ENCODE measurements at places on chromosomes 1 and 21.

- no peak for DNase-seq
Measured at GRCh38 chr1:77672374-77672773, 10.1 kb downstream of the ZZZ3 start.

DNA sequence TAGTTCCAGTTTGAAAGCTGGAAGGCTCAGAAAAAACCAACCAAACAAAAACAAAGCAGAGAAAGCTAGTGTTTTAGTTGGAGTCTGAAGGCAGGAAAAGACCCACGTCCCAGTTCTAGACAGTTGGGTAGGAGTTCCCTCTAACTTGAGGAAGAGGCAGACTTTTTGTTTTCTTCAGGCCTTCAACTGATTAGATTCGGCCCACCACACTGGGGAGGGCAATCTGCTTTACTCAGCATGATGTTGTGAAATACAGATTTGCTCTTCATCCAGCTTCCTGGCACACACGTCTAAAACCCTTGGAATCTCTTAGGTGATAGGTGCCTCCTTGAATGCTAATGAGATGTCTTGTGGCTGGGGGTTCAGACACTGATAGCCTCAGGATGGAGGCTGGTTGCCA, 49.1 kb upstream of the CSF3R start:
- no peak for DNase-seq

DNA sequence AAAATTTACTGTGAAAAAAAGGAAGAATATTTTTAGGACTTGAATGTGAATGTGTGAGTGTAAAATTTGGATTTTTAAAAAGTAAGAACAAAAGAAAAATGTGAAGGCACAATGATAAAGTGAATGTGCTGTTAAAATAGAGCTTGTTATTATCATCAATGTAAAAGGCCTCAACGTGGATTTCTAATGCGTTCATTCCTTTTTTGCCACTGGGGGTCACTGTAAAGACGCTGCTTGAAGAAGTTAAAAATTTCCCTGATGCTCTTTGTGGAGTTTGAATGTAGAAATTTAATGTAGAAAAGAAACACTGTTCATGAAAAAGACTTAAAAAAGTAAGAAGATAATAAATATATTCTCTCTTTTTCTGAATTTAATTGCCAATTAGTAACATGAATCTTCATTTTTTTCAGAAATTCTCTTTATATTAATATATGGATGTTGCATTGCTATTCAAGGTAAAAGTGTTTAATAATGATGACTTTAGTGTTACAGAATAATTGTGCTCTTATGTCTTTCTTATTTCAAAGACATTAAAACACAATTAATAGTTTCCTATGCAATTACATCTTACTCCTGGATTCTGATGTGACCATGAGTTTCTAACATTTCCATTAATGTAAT, 161.5 kb downstream of the DNM3 start:
- DNase-seq, result peak; percentile 54

DNA sequence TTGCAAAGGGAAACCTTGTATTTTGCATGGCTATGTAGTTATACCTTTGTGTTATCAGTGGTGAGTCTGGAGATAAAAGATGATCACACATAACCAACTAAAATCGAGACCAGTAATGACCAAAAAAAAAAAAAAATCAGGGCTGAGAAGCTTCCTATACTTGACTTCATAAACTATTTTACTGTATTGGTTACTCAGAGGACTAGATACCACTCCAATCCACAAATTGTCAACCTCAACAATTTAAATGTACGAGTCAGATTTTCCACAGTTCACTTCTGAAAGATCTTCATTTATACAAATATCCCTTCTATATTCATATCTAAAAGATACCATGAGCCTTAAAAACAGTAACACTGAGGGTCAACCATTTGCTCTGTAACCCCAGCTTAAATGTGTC, 71.7 kb downstream of the NRIP1 start:
- no peak for DNase-seq

- no peak for DNase-seq
Measured at GRCh38 chr1:226052061-226052460, 10.5 kb upstream of the H3-3A start.

DNA sequence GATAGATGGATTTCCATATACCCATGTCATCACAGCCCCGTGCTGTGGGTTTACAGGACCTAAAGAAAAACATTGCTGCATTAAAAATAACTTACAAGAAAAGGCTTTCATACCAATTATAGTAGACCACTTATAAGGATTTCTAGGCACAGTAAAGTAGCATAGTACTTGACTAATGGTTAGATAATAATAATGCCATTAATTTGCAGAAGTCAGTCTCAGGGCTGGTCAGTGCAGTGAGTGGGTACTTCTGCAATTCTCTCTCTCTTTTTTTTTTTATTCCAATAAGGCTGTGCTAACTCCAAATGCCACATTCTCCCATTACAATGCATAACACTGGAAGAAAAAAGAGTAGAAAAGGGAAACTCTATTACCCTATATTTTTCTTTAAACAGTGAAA, 73.1 kb upstream of the TMPRSS15 start:
- DNase-seq, result no peak

DNA sequence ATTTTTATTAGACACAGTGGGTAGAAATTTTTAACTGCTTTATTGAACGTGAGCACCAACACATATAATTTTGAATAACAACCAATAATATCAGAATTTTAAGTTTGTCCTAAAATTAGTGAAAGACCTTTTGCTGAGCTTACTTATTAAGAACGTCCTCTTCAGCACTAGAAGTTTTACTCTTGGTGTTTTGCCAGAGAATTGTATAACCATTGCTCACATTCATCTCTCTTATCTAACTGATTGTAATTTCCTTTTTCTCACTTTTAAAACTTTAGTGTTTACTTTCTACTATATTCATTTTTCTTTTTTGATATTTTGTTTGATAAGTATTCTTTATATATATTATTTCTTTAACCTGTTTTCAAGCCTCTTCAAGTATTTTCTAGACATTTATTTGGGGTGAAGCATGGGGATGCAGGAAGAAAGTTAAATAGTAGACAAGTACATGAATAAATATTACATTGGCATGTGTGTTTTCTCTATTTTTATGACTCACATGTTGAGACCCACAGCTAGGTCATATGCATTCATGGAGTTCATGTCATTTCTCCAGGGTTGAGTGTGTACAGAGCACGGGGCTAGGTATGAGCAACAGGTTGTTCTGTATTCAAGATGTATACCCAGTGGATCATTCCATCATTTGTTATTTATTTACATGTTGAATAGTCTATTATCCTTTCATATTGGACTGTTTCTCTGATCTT, 90.6 kb downstream of the ATP6V1G3 start:
- no peak for DNase-seq

- DNase-seq, result no peak
Measured at GRCh38 chr1:70906800-70907199, 140.8 kb downstream of the PTGER3 start.

GRCh38 chr1:168136709-168137514, at the start of gene GPR161:
Gene GPR161 (minus strand): TSS chr1:168136930. CDS start chr1:168104850, 32,080 bp downstream.
- peak; percentile 23 for DNase-seq

DNA sequence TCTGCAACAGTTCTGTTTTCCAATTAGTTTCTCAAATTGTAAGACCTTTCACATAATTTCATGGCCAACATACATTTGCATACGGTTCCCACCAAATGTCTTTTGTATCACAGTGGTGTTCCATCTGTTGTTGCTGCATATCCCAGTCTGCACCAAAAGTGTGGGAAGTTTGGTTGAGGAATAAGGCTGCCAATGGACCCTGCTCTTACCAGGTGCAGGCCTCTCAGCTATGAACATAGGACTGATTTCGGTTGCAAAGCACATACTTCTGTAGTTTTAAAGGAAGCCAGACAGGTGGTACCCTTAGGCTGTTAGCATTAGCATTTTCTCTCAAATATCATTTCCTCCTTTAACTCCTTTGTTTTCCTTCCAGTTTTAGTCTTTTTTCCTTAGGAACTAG, 33.8 kb downstream of the ADGRL4 start:
- DNase-seq, result no peak

- DNase-seq, result no peak
Measured at GRCh38 chr1:117501281-117501680, 104.6 kb upstream of the TENT5C start.

DNA sequence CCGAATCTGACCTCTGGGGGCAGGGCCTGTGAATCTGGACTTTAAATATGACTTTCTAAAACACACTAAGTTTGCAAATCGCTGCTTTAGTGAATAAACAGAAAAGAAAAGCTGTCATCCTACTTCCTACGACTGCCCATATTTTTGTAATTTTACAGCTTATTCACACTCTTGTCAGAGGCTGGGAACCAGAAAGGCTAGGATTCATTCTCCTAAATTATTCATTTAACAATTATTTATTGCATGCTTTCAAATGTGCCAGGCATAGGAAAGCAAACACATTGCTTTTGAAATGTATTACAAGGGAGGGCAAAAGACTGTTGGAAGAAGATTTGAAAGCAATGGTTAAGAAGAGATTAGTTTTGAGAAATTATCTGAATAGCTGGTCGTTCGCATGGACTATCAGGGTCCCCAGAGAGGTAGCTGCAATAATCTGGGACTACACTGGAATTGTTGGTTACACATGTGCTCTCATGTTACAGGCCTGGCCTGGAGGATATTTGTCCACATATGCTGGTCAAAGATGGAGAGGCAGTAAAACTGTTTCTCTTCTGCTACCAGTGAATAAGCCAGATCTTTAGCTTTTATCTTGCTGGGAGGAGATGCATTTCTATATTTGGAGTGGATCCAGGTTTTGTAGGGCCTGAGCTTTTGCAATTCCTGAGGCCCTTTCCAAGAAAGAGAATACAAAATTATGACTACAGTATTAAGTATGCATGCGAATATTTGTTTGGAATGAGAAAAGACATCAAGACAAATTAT, 29.6 kb upstream of the SFPQ start:
- DNase-seq, result no peak

DNA sequence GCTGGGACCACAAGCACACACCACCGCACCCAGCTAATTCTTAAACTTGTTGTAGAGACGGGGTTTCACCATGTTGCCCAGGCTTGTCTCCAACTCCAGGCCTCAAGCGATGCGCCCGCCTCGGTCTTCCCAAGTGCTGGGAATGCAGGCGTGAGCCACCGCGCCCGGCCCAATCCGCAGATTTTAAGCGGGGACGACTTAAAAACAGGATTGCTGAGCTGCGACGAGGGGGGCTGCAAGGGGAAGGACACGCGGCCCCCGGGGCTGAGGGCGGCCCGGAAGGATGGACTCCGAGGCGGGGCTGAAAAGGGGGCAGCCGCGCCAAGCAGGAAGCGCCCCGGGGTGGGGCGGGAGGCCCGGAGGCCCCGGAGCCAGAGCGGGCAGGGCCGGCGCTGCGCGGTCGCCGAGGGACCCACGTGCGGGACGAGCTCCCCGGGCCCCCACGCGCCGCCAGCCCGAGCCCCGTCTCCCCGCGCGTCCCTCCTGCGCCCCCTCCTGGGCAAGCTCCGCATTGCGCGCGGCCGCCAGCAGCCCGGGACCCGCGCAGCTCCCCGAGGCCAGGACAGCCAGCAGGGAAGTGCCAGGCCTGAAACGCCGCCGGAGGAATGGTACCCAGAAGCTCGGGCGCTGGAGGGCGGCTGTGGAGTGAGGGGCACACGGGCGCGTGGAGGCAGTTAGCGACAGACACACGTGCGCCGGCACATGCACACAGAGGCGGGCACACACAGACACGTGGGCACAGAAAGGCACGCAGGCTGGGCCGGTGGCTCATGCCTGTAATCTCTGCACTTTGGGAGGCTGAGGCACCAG, 5.5 kb upstream of the PRKCZ start:
- DNase-seq, result peak; percentile 82

Measured in CD4-positive, alpha-beta T cell treated with Interleukin-10 for 1 hour (primary cell).